Naive thymus-derived CD4-positive, alpha-beta T cell (primary cell): ENCODE measurements at places on chromosomes 2 and 18. TPM values are rescaled to one million over a fixed set of nuclear protein-coding genes. Genes with fewer than 3 reads are reported as not detected.

The PARD3B gene
- total RNA-seq, result 2.7 TPM

The SKA1 gene
- total RNA-seq, result 24.6 and 24.8 TPM in 2 replicates

The SGPP2 gene
- 0.37 TPM for total RNA-seq

The PDE1A gene
- total RNA-seq, result not detected in 2 replicates

The SCYGR4 gene
- total RNA-seq, result not detected

The GALR1 gene
- total RNA-seq, result not detected

The PNPT1 gene
- total RNA-seq, result 18.5 TPM

The FMNL2 gene
- total RNA-seq, result 1.7 and 2.0 TPM in 2 replicates

The CYTIP gene
- 405 TPM for total RNA-seq

The CRACDL gene
- 0.64 TPM for total RNA-seq

The PXDN gene
- 1.6 and 3.1 TPM in 2 replicates for total RNA-seq

The ALMS1 gene
- 46.7 TPM for total RNA-seq

The DNAH7 gene
- not detected for total RNA-seq

The FOXD4L1 gene
- total RNA-seq, result 0.46 TPM

The CELF4 gene
- not detected for total RNA-seq

The FAP gene
- not detected in 2 replicates for total RNA-seq

The UBXN2A gene
- 12.3 TPM for total RNA-seq

The SPDYA gene
- total RNA-seq, result 1.3 and 1.8 TPM in 2 replicates

The ANKRD30BL gene
- total RNA-seq, result not detected

The SPP2 gene
- not detected for total RNA-seq

The DNER gene
- total RNA-seq, result not detected in 2 replicates

The ADAM23 gene
- 2.5 TPM for total RNA-seq

The IGFBP2 gene
- total RNA-seq, result not detected

The HOXD9 gene
- total RNA-seq, result not detected

The PPM1B gene
- total RNA-seq, result 86.3 TPM

The MYO7B gene
- total RNA-seq, result not detected
